Stimulated activated CD8-positive, alpha-beta memory T cell treated with anti-CD3 and anti-CD28 coated beads, Interleukin-15, amount 100 ng/mL, for 24 hours (primary cell): ENCODE measurements at places on chromosomes 16 and 17.

GRCh38 chr17:79627766-79628690 is 17.2 kb upstream of the RBFOX3 start:
- no peak for DNase-seq

GRCh38 chr17:32880671-32881453 is 3.9 kb upstream of the MYO1D start:
- DNase-seq, result no peak

DNA sequence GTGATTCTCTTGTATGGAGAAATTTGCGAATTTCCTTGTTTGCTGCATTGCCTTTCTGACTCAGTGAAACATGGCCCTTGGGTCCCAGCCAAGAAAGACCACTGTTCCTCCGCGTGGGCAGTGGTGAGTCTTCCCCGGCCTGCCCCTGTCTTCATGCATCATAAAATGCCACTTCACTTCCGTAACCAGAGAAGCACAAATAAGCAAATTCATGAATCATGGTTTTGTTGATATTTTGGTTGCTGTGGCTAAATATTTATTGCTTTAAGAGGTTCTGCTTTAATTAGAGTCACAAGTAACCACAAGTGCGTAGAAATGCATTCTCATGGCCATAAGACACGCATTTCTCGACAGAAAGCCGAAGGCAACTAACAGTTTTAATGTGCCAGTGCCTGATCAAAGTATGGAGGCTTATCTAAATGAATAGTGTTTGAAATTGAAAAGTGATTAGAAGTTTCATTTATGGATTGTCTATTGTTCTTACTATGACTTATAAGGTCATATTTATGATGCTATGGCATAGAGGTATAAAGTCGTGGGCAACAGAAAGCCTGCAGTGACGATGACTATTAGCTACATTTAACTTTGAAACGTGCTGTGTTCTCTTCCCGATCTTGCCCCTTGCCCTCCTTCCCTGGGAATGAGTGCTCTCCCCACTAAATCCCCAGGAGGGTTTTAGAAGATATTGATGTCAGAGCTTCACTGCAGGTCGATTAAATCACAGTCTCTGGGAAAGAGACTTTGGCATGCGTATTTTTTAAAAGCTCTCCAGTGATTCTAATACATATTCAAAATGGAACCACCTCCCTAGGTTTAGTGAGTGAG is 76.0 kb downstream of the WIPI1 start:
- DNase-seq, result no peak

GRCh38 chr17:15341385-15341849 is at the start of gene TEKT3:
TSS of gene TEKT3 (minus strand) at chr17:15341597. CDS start at chr17:15331585, 10,012 bp downstream.
- DNase-seq, result no peak

- no peak for DNase-seq
Measured at GRCh38 chr16:68009157-68009735, 6.5 kb downstream of the DPEP2NB start.

DNA sequence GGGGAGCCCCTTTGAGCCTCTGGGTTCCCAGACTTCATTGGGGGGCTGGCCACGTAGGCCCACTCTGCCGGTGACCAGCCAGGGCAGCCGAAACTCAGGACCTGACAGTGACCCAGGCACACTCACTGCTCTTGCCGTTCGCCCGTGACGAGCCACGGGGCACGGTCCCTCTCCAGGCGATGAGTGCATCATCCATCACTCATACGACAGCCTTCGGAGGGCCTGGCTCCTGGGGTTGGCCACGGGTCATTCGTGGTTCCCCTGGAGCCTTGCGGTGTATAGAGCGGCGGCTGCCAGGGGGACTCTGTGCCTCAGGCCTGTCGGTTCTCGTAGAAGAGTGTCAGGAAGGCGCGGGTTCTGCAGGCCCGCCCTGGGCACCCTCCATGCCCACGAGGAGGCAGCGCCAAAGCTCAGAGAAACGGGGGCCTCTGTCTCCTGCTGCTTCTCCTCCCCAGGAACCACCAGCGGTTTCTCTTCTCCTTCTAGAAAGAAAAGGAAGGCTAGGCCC is 11.2 kb upstream of the NUDT16L1 start:
- DNase-seq, result no peak

- DNase-seq, result no peak
Measured at GRCh38 chr17:34757106-34757505, 177.7 kb downstream of the TMEM132E start.

DNA sequence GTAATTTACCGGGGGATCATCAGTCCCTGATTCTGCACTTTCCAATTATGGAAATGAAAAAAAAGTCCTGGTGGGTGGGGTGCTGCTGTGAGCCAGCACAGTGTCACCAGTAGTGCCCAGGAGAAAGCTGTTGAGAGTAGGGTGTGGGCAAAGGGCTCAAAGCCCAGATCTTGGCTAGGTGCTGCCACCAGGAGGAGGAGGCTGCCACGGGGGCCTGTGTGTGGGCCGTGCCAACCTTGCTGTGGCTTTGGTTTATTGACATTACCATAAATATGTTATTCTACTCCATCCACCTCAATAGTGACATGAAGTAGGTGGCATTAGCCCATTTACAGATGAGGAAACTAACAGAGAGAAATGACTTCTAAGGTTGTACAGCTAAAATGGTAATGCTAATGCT is 6.7 kb upstream of the PRPSAP2 start:
- DNase-seq, result no peak

DNA sequence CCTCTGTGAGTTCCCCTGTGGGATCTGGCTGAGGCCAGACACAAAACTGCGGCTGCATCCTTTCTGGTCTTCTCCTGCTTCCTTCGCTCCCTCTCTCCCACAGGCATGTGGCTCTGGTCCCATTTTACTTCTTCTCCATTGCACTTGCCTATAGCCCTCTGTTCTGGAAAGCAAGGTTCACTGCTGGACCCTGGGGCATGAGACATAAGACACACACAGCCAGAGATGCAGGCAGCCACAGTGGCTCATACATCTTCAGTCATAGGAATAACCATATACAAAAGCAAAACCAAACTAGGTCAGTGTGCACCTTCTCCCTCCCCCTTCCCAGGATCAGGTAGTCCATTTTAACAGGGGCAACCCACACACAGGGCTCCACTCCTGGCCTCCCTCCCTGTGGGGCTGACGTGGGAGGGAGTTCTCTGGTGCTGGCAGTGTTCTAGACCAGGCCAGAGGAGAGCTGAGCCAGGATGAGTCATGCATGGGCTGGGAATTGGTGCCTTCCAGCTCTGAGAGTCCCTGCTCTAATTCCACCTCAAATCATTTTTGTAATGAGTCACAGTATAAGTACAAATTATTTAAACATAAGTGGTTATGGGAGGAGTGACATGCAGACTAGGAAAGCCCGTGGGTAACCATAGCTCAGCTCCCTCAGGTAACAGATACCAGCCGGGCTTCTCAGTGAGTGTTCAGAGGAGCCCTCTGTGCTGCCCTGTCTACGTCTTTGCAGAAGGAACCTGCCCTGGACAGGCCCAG is 58.0 kb downstream of the ASIC2 start:
- DNase-seq, result no peak

DNA sequence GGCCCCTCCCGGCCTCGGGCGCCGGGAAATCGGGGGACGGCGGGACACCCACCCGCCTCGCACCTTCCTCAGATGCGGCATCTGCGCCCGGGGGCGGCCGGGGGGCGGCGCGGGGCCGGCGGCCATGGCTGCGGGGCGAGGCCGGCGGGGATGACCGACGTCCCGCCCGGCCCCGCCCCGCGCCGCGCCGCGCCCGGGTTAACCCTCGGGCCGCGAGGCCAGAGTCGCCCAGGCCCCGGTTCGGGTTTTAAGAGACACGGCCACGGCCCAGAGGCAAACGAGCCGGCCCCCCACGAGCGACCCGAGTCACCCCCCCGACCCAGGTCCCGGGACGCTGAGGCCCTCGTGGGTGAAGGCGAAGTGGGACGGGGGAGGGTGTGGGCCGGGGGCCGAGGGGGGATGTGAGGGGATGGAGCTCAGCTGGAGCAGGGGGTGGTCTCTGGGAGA is at the start of gene RGS11:
TSS of gene RGS11 (minus strand) at position 159 of the 447 bp plus-strand sequence. CDS start at position 126, 33 bp downstream.
- DNase-seq, result no peak

GRCh38 chr17:67290711-67291291 is 45.8 kb upstream of the HELZ start:
- no peak for DNase-seq

GRCh38 chr17:27526604-27527002 is 70.4 kb downstream of the KSR1 start:
- DNase-seq, result no peak

DNA sequence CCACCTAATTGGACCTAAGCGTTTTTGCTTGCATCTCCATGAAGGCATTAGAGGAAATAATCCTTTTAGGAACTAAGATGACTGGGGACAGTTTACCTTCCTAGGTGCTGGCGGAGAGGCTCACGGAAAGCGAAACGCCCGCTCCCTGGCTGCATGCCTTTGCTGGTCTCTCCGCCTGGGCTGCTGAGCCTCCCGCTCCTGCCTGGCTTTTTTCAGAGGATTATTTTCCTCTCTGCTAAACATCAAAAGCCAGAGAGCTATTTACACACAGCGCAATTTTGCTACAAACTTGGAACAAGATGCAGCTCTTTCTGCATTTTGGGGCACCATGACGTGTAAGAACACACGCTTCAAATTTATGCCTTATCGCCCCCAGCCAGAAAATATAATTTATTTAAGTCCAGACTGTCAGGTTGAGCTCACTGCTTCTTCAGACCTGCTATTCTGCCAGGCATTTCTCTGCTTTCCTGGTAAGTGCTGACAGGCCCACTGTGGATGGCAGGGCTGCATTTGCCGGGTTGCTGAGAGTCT is 124.4 kb downstream of the SPACA3 start:
- DNase-seq, result no peak

DNA sequence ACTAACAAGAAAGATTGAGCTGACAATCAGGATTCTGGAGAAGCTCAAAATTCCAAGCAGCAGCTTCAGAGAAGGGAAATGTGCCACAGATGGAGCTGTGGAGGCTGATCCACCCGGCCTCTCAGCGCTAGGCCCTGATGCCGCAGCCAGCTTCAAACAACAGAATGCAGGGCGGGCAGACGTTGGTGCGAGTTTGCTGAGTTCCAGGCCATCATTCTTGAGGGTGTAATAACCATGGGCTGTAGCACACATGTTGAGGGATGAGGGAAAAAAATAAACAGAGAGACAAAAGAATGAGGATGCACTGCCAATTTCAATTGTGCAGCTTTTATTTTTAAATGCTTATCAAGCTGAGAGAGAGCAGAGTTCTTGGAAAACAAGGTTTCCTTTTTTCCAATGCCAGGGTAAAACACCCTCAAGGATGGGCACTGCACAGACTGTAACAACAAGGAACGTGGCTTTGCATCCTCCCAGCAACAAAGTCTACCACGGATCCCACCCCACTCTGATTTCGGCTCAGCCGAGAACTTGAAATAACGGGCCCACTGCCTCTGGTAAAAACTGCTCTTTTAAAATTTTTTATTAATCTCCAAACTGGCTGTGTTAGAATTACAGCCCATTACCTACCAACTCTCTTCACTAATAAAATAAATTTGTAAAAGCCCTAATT is 90.2 kb downstream of the SMG6 start:
- DNase-seq, result no peak

- no peak for DNase-seq
Measured at GRCh38 chr17:56824503-56824902, 9.2 kb downstream of the C17orf67 start.

DNA sequence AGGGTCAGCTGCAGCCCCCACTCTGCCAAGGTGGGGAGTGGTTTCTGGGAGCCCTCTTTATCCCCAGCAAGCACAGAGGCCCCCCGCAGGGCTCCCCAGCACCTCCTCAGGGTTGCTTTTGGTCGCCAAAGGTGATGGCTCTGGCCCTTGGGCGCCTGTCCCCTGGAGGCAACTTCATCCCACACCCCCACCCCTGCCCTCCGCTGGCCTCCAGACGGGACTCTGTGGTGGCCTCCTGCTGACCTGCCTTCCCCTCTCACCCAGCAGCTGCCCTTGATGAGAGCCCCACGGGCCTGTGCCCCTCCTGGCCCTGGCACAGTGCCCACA is 7.8 kb upstream of the RHOT2 start:
- DNase-seq, result no peak

DNA sequence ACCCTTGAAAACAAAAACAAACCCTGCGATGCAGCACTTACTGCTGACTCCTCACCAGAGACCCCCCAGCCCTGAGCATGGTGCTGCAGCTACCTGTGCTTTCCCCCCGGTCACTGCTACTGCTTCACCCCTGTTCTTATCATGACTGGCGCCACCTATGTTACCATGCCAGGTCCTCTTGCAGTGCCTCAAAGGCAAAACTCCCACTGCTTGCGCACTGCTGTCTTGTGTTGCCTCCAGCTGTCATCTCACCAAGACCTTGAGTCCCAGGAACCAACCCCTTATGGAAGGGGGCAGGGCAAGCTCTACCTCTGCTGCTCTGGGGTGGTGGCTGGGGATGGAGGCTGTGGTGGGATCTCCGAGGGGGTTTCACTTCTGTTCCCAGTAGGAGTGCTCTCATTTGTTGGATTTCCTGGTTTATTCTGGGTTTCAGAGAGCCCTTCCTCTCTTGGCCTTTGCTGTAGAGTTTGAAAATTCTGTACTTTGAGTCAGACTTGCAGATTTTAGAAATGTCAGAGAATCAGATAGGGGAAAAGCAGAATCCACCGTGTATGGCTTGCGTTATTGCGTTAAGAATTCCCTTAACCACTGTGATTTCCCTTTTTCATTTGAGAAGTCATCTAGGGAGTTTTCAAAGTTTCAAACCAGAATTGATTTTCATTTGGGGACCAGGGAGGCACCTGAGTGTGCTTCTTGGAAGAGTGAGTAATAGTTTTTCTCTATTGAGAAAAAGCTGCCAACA is 96.6 kb downstream of the SPECC1 start:
- no peak for DNase-seq

DNA sequence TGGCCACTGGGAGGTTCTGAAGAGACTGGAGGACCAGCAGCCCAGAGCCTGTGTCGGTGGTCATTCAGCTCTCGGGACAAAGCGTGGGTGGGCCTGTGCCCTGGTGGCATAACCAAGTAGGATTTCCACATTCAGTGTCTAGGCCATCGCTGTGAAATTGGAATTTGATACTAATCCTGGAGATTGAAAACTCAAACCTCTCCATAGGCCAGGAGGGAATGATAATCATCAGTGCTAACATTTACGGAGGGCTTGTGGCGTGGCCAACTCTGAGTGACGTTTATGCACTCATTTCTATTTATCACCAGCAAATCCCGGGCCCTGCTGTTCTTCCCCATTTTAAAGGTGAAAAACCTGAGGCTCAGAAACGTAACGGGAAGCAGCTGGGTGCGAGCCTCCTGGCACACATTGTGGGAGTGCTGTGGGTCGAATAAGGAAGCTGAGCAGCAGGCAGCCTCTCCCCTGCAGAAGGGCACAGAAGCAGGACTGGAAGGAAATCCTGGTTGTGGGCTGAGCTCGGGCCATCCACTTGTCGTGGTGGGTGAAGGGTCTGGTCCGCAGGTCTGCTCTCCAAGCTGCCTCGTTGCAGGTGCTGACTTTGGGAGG is 33.1 kb downstream of the RAI1 start:
- no peak for DNase-seq

GRCh38 chr16:85062323-85062722 is 34.7 kb downstream of the KIAA0513 start:
- no peak for DNase-seq

GRCh38 chr16:24149102-24149501 is 107.0 kb upstream of the CACNG3 start:
- no peak for DNase-seq

- DNase-seq, result no peak
Measured at GRCh38 chr17:7191571-7192270, 12.6 kb upstream of the ASGR1 start.
